ENCODE measurements at places on chromosomes 2 and 18.

DNA sequence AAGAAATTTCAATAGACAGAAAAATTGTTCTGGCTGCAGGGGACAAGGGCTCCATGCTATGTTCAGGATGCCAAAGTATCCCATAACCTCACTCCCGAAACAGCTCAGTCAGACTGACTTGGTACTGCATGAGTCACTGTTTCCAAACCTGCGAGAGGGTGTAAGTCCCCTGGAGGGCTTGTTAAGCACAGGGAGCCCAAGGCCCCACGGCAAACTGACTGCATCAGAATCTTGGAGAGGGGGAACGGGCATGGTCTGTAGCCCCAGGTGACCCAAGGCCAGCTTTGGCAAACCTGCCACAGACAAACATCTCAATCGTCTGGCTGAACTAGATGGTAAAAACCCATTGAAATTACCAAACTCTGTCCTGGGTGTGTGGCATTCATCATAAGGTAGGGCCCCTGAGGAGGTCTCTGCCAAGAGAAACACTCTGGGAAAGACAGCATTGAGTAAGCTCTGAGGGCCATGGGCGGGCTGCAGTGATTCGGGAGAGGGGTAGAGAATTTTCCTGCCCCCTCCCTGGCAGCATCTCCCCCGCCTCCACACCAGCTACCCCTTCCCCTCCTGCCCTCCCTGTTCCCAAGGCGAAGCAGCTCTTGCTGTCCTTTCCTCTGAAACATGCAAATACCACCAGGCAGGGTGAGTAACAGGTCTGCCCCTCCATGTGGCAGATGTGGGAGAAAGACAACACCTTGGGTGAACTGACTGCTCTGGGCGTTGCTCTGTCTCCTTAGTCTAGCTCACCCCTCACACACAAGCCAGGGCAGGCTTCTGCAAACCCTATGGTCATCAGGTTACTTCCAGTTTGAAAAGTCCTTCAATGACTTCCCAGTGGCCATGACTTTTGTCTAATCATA lies 274.7 kb upstream of the SIX2 start:
- peak; percentile 82 for DNase-seq

- DNase-seq: no peak
Observed at GRCh38 chr2:236579048-236579745, 9.6 kb downstream of the ACKR3 start.

- no peak for DNase-seq
Observed at GRCh38 chr2:200172521-200172920, 134.0 kb upstream of the SPATS2L start.

- no peak for DNase-seq
Observed at GRCh38 chr2:163717993-163718680, 17.7 kb downstream of the FIGN start.

DNA sequence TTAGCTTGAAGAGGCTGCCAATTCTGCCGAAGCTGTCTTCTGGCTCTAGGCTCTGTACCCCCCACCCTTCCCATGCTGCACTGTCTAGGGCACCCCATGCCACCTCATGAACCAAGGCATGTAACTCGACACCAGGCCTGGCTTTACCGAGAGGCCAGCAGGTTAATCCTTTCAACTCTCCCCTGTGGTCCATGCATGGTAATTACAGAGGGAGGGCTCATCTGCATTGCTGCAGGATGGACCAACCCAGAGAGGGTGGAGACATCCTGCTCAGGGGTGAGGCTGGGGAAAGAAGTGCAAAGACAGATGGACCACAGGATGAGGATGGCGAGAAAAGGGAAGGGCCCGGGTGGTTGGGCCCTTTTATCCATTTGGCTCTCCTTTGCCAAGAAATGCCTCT lies 65.8 kb downstream of the KCTD1 start:
- no peak for DNase-seq

DNA sequence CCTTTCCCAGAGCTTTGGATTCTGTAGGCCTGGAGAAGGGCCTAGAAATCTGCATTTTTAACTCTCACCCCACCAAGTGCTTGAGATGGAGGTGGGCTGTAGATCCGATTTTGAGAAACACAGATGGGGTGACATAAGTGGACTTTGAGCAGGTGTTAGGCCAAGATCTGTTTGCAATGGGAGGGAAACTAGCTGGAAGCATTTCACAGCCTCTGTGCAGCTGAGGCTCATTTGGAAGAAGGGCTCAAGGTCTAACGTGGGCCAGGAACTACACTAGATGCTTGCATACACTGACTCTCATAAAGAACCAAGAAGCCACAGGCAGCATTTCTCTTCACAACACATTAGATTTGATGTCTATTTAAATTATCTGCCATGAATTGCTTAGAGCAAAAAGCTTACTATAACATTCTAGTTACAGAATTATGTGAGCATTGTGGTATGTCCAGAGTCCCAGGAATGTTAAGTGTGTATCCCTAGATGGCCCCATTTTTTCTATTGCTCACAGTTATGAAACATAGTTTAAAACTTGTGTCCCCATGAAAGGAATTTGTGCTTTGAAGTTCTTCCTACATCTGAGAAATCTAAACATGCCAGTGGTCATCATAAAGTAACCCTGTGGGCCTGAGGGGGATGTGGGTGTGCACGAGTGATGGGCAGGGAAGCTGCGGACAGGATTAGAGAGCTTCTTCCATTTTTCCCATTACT lies 77.2 kb downstream of the CD28 start:
- peak; percentile 79 for DNase-seq

DNA sequence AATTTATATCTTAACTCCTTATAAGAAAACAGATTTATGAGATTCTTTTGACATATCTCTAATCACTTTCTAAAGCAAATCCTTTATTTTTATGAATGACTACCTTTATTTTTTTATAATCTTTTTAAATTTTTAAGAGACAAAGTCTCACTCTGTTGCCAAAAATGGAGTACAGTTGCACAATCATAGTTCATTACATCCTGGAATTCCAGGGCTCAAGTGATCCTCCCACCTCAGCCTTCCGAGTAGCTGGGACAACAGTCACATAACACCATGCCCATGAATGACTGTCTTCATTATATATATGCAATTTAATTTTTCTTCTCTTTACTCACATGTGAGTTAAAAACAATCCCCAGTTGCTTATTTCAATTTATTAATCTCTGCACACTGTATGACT lies 21.7 kb downstream of the ACADL start:
- DNase-seq: no peak

GRCh38 chr2:182887753-182888415 lies 21.4 kb upstream of the FRZB start:
- no peak for DNase-seq
